ENCODE measurements at places on chromosomes 6 and 20.

- DNase-seq = no peak
These were observed at the start of gene SIRPB2 for GRCh38 chr20:1491281-1491840. SIRPB2 (minus strand) TSS chr20:1491420; CDS start chr20:1491359, 61 bp downstream.

- no peak for DNase-seq
These were observed 48.8 kb downstream of the MAPK14 start for GRCh38 chr6:36076178-36077063.

- peak; percentile 86 for DNase-seq
These were observed 611 bp downstream of the NFYA start for GRCh38 chr6:41073203-41073967.

DNA sequence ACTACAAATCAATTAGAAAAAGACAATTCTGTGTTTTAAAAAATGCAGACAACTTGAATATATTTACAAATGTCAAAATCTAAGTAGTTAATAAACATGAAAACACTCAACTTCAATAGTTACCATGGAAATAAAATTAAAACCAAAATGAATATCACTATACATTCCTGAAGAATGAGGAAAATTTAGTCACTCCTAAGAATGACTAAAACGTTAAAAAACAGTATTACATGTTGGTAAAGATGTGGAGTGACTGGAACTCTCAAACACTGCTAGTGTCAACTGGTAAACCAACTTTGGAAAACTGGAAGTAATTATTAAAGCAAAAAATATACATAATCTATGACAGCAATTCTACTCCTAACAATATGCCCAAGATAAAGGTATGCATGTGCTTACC lies 36.3 kb downstream of the AHI1 start:
- no peak for DNase-seq

DNA sequence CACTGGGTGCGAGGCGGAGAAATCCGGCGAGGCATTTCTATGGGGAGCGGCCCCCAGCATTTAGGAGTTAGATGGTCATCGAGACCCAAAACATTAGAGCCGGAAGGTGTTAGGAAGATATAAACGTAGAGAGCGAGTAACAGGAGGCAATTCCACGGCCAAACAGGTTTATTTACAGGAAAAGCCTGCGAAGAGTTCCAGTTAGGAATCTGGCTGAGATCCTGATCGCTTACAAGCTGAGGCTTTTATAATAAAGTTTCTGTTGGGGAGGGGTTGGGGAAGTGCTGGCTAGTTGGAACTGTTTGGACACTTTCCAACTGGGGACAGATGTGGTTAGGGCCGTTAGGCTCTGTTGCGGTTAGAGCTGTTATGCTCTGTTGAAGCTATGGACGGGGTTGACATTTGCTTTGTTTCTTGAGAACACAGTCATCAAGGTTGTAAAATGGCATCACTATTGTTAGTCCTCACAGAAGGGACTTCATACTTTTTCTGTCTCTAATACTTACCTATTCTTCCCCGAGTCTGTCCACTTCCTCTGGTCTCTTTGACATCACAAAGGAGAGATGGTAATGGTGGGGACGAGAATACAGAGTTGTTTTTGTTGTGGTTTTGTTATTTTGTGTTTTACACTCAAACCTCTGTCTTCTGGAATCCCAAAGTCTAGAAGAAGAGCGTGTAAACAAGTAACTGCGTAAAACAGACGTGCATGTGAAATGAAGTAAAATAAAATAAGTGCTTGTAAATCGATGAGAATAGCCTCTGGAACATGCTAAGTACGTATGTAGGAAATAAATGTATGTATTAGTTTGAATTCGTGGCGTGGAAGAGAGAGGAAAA lies 554 bp upstream of the ZSCAN31 start:
- DNase-seq = peak; percentile 14

DNA sequence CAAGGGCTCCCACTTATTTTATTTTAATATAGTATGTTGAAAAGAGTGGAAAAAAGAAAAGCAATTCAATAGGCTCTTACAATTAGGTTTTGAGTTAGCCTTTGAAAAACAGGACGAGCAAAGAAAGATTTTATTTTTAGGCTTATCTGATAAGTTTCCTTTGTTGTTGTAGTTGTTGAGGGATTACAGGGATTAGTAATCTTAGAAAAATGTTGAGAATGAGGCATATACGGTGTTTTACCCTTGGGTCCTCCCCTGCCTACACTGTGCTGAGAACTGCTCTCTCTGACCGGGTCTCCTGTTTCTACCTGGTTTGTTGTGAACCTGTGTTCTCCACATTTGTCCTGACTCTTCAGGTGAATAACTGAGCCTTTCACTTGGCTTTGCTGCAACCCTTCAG lies 16.7 kb downstream of the TRAPPC3L start:
- no peak for DNase-seq

GRCh38 chr6:157954150-157955117 lies 27.2 kb upstream of the SYNJ2 start:
- peak; percentile 56 for DNase-seq

DNA sequence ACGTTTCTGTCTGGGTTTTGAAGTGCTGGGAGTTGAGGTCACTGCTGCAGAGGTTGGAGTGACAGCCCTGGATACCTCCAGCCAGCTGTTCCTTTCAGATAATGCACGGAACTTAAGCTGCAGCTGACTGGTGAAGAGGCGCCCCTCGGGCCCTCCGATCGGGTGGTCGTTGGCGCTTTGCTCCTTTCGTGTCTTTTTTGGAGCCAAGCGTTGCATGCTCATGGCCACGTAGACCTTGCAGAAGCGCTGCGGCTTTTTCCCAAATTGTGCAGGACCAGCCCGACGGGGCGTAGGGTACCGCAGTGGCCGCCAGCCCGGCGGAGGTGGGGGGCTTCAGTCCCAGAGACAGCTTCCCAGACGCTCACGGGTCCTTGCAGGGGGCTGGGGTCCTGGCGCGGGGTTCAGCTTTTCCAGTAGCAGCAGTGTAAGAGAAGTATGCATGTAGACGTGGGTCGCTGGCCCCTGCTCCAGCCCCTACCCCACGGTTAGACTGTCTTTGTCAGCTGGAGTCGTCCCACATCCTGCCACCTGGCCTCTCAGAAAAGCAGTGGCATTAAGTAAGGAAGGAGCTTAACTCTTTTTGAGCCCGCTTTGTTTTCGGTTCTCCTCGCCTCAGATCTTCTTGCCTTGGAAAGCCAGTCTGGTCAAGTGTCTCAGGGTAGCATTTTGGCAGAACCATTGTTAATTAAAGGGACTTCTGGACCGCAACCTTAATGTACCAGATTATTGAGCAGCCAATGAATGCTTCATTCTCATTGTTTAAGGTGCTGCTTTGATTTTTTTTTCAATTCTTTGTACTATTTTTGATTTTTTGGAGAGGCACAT lies 838 bp downstream of the TNFAIP3 start:
- no peak for DNase-seq

GRCh38 chr6:168765752-168766151 lies 324.8 kb downstream of the SMOC2 start:
- no peak for DNase-seq

DNA sequence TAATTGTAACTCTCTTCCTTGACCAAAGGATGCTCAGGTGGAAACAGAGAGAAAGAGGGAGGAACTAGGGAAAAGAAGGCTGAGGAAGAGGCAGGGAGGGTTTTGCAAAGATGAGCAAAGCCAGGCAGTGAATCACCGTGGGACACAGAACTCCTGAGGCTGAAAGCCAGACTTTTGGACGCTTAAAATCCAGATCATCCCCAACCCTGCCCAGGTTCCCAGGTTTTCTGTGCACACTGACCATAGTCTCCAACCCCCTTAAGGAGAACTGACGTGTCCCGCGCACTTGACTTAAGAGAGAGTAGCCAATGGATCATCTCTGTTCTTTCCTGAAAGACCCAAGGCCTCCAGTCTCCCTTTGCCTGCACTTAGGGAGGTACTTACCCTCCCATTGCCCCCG lies 75.3 kb downstream of the LRFN2 start:
- DNase-seq = no peak

DNA sequence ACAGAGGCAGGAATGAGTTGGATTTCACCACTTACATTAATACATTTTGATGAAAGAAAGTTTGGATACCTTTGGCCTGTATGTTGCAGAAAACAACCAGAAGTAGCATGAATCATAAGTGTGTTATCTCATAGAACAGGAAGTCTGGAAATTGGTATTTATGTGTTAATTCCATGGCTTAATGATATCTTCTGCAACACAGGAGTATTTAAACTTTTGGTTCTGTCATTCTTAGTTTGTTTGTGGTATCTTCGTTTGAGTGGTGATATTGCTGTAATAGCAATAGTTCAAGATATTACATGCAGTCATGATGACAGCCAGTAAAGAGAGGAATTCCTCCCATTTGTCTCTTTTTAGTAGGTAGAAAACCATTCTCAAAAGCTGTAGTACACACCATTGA lies 177.3 kb downstream of the CDKAL1 start:
- DNase-seq = no peak

DNA sequence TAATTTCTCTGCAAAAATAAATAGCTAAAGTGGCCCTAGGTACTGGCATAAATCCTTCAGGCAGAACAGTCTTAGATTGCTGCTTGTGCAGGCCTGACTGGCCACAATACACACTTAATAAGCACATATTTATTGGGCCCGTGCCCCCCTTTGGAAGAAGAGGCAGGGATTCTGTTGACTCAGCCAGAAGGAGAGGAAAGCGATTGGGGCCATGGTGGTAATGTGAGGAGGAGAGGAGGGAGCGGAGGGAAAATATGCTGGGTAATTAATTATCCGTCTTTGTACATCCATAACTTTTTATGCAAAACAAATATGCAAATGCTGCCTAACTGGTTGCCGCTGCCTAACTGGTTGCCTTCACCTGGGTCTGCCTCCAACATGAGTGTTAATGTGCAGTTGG lies 36.2 kb downstream of the CD40 start:
- peak; percentile 27 for DNase-seq

DNA sequence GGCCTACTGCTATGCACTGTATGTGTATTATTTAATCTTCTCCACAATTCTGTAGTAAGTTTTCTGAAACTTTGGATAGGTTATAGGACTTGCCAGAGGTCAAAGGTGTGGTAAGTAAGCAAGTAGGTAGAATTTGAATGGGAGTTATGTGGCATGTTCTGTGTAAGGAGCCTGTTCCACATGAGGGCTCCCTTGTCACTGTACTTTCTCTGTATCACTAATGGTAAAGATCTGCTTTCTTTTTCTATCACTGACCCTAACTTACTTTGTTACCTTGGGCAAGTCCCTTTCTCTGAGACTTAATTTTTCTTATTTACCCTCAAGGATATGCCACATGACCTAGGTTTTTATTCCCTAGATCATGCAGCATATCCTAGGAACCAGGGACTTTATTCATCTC lies 50.3 kb downstream of the EIF2S2 start:
- no peak for DNase-seq

- peak; percentile 19 for DNase-seq
These were observed 19.1 kb upstream of the AAR2 start for GRCh38 chr20:36217226-36217625.

- DNase-seq = no peak
These were observed 135.3 kb upstream of the ARMC2 start for GRCh38 chr6:108712946-108713345.

DNA sequence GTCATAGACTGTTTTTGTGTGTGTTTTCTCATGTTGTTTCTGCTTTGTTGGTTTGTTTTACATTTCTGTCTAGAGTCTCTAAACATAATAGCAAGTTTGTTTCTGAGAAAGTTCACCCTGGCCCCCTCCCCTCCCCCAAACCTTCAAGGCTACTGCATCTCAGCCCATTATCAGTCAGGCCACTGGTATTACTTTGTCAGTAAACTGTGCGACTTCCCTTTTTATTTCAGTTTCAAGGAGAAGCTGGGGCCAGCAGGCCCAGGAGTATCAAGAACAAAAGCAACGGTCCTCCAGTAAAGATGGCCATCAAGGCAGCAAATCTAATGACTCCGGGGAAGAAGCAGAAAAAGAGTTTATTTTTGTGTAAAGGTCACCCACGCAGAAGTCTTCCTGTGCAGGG lies 32.8 kb upstream of the SCGN start:
- DNase-seq = no peak

- no peak for DNase-seq
These were observed 217.5 kb upstream of the THEMIS start for GRCh38 chr6:128118401-128118800.

- DNase-seq = no peak
These were observed 71.4 kb upstream of the MYLIP start for GRCh38 chr6:16057446-16057845.

DNA sequence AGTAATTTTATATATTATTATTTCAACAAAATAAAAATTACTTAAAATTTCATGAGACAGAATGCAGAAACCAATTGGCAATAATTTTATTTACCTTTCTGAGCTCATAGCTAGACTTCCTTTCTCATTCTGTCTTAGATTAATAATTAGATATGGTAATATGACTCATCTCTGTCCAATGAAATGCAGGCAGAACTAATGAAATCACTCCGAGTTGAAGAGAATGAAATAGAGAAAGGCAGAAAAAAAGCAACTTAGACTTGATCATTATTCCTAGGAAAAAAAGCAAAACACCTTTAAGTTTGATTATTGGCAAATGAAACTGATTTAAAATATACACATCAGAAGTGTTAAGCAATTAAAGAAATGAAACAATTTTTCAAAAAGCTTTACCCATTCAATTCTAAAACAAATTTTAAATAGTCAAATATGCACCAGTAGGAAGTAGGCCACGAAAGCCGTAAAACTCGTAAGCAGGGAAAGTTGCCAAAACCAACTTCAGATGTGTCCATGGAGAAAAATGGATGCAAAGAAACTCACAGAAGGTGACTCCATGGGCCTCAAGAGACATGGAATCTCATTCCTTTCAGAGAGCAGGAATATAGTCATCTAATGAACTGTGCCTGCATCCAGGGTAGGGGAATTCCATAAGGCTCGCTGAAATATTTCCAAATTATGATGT lies 293.8 kb upstream of the RGS17 start:
- DNase-seq = no peak

- DNase-seq = no peak
These were observed 71.9 kb downstream of the GJA10 start for GRCh38 chr6:89966228-89966544.

GRCh38 chr6:150252714-150253444 lies 110.0 kb downstream of the PPP1R14C start:
- no peak for DNase-seq

GRCh38 chr6:35534407-35535170 lies 21.9 kb upstream of the TULP1 start:
- no peak for DNase-seq

- DNase-seq = peak; percentile 65
These were observed 7.3 kb upstream of the CBFA2T2 start for GRCh38 chr20:33482581-33482980.

- no peak for DNase-seq
These were observed 194.5 kb upstream of the CDYL start for GRCh38 chr6:4581468-4582385.

Measured in NCI-H510A treated with DMSO at 0.1 percent for 48 hours (cell line).